ENCODE measurements at places on chromosomes 5 and 9.

DNA sequence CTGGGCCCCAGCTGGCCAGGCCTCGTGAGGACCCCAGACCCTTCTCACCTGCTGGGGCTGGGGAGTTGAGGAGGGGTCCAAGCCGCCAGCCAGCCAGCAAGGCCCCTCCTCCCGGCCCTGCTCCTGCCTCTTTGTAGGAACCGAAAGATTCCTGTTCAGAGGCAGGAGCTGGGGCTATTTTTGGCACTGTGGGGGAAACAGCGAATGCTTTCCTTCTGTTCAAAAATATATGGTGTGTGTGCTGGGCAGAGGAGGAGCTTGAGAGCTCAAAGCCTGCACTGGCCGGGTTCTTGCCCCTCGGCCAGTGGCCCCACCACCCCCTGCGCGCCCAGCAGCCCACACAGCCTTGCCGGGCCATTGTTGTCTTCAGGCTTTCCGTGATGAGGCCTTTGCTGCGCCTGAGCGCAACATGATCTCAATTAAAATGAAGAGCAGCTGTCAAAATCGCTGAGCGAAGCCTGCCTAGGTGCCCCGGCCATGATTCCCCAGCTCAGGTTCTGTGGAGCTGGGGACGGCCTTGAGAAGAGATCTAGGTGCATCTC, 13.4 kb downstream of the NCS1 start:
- DNase-seq: no peak

GRCh38 chr9:132141344-132141947, 20.4 kb upstream of the NTNG2 start:
- no peak for DNase-seq

DNA sequence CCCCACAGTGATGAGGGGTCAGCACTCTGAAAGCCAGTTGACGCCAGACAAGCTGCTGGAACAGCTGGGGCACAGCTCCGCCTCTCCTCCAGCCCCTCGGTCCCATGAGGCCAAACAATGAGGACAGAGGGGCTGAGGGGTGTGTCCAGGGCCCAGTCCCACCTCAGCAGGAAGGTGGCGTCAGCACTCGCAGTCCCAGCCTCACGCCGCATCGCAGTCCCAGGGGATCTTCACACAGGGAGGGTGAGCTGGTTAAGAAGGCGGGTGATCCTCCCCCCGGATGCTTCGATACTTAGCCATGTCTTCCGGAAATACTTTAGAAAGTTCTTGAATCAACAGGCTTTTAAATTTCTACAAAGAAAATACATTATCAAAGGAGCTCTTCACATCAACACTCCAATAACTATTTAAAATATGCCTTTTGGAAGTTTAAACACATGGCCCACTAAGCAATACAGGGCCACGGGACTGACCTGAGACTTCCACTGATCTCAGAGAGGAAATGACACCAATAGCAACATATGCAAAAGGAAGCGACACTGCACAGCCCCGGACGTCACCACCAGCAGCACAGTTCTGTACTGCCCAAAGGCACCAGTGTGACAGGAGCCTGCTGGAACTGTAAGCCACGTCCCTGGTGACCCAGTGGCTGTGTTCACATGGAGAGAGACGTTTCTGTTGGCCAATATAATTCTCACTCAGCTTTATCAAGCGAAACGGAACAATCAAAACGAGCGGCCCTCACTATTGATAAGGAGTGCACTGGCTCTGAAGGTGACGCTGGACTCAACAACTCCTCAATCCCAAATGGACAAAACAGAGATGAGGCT, 5.9 kb downstream of the MED10 start:
- no peak for DNase-seq

DNA sequence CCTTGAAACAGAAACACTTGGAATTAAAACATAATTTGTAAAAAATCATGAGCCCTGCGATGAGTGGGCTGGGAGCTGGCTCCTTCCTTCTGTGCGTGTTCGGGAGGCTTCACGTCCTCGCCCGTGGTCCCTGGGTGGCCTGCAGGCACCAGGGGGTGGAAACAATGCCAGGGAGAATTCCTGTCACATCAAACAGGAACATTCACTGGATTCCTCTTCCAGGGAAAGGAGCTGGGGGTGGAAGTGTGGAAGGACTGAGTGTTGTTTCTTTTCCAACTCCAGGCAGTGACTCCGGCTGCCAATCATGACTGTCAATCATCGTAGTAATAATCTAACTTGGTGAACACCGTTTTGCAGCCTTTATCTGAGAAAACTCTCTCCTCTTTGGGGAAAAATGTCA, 10.3 kb downstream of the TOR1A start:
- DNase-seq: no peak

DNA sequence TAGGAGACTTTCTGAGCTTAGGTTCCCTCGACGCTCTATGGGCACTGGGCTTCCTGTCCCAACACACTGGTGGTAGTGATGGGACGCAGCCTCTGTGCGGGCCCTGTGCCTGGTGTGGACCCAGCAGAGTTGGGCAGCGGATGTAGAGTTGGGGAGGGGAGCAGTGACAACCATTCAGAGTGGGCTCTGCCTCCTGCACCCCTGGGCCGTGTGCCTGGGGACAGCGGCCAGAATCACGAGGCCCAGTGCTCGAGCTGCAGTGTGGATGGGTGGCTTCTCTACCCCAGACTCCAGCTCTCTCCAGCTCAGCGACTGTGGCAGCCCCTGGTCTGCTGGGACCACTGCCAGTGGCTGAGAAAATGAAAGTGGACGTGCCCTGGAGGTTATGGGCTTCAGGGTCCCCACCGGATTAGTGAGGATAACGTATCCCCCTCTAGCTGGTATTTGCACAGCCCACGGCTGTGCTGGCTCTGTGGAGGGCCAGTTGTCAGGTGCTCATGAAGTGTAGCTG, 18.6 kb downstream of the RXRA start:
- DNase-seq: no peak

- no peak for DNase-seq
Observed at GRCh38 chr5:54093081-54093492, 217.3 kb downstream of the ARL15 start.

DNA sequence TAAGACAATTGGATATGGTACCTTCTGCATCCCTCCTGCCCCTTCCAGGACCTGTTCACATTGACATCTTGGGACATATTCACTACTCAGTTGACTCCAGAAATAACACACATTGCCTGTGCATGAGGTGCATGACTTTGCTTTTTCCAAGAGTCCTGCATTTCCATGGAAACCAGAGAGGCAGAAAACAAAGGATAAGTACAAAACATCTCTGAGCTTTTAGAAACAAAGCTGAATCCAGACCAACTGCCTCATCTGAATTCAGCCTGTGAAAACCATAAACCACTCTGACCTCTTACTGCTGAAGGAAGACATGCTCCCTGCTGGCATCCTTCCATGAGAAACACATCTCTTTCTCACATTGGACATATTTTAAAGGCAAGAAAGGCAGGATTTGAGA, 695.1 kb downstream of the TAF11L14 start:
- no peak for DNase-seq

DNA sequence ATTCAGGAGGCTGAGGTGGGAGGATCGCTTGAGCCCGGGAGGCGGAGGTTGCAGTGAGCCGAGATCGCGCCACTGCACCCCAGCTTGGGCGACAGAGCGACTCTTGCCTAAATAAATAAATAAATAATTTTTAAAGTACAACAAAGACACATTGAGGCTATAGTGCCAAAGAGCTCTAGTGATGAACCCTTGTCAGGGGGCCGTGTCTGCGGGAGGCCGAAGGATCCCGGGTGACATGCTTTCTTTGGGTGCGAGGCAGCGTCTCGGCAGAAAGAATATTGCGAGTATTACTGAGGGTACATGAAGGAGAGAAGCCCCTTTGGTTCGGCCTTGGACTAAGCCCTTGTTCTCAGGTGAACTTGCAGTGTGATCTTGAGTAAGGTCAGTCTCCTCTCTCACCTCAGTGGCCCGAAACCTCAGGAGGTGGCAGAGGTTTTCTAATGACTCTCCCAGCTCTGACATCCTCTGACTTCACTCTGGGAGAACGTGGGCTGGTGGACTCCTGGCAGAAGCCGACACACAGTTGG, 397 bp upstream of the RECK start:
- DNase-seq: no peak

DNA sequence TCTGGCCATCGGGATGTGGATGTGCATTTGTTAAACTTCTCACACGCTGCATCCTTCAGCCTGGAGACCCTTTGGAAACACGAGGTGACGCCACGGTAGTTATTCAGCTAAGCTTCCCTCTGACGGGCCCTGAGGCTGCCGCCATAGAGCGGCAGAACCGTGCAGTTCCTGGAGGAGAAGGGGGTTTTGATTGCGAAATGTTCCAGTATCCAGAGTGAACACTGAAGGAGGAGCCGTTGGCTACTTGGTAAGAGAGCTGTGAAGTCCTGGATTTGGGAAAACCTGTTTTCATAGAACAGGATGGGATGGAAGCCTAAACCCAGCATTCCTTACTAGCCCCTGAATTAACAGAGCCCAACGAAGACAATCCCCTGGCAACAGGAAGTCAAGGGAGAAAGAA, 23.0 kb upstream of the EXOC3 start:
- no peak for DNase-seq

GRCh38 chr5:158354958-158355357, 496.0 kb upstream of the CLINT1 start:
- DNase-seq: no peak

- DNase-seq: peak; percentile 16
Observed at GRCh38 chr9:33467526-33467925, 6.2 kb downstream of the NOL6 start.

DNA sequence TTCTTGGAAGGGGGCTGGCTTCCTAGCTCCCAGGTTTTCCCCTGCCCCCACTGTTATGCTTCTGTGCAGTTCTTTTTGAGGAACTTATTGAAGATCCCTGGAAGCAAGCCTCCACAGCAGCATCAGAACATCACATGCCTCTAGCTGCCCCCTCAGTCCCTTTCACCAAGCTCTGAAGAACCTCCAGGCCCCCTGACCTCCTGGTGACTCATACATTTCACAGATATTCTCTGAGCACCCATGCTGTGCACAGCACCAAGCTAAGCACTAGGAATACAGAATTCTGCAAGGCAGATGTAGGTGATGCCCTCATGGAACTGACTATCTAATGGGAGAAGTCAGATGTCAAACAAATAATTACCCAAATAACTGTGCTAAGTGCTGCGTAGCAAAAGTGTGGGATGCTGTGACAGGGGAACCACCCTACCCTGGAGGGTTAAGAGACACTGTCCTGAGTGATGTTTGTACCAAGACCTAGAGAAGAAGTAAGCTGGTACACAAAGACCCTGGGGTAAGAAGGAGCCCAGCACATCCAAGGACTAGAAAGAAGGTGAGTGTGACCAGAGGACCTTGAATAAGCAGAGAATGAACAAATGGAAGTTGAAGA, 213.7 kb upstream of the NR4A3 start:
- no peak for DNase-seq

GRCh38 chr9:89394412-89394811, 76.1 kb downstream of the SECISBP2 start:
- no peak for DNase-seq

- no peak for DNase-seq
Observed at GRCh38 chr9:126745574-126746411, 59.0 kb upstream of the ZBTB43 start.

GRCh38 chr9:78692871-78693270, 395.9 kb downstream of the PSAT1 start:
- no peak for DNase-seq

GRCh38 chr5:168651648-168652047, 72.5 kb upstream of the PANK3 start:
- DNase-seq: peak; percentile 9

DNA sequence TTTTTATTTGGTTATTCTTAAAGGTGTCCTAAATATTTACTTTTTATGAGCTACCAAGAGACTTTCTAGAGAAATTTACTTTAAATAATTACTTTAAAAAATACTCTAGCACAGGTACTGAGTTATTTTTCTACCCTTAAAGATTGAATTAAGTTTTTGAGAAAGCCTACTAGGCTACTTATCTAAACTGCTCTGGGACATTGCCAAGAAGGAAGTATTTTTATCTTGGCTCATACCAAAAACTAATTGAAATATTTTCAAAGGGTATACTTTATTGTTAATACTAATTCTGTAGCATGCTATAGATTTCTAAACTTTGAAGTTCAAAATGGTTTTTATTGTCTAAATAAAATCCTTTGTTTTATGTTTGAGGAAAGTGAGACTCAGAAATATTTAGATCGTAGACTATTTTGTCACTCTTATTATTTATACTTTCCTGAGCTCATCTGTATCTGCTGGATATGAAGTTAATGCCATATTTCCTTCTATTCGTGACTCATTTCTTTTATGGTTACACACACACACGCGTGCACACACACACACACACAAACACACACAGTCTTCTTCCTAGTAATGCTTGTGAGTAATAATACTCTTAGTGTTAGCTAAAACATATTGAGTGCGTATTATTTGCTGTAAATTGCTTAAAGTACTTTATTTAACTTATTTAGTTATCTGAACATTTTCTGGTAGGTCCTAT, 89.5 kb downstream of the MAN2A1 start:
- DNase-seq: no peak

DNA sequence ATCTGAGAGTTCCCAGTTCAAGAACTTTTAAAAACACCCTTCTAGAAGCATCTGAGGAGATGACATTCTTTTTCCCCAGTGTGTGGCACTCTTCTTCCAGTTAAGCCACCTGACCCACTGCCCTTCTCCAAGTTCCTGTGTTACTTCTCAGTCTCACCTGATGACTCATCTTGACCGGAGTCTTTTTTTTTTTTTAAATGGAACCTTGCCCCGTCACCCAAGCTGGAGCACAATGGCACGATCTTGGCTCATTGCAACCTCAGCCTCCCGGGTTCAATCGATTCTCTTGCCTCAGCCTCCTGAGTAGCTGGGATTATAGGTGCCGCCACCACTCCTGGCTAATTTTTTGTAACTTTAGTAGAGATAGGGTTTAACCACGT, 224.1 kb upstream of the DAB2 start:
- DNase-seq: peak; percentile 15

GRCh38 chr5:124739634-124740025, 6.8 kb downstream of the ZNF608 start:
- DNase-seq: no peak

DNA sequence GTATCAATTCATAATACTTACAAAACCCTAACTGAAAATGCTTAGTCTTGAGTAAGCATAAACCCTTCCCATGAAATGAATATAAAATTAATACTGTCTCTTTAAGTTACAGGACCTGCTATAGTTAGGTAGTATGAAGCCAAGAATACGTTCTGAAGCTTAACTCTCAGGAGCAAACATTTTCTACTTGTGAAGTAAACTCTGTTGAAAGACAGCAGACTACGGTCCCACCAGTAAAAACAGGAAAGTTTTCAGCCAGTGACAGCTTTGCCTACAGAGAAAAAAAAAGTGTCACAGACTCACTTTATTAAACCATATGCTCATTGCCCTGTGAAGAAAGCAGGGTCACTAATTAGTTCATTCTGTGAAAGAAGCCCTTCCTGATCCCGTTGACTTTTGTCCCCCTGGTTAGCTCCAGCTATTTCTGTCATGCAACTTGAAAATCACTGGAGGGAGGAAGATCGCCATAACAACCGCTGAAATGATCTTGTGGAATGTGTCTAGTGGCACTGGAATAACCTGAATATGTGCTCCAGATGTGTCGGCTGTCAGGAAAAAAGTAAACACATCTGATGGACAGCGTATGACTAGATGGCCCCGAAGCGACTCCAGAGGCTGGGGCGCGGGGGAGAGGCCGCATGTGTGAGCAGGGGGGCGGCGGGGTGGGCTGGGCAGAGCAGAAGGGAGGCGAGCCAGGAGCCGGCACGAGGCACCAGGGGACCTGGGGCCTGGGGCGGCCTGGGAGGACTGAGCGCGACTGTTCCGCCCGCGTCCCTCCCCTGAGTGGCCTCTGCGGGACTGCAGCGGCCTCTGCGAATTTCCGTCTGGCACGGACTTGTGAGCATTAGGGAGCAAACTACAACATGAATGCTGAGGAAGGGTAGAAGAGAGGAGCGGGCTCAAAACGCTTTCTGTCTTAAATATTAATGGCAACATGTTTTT, 41.9 kb downstream of the BNC2 start:
- no peak for DNase-seq

- no peak for DNase-seq
Observed at GRCh38 chr5:129384736-129385135, 75.4 kb upstream of the ADAMTS19 start.

Measured in NB4 (cell line).